ENCODE measurements at places on chromosomes 1 and 21. TPM values are rescaled to one million over a fixed set of nuclear protein-coding genes. Genes with fewer than 3 reads are reported as not detected.

Gene ADAM30
- not detected for total RNA-seq

- no peak for DNase-seq
These were observed 45.7 kb downstream of the ATP2B4 start for GRCh38 chr1:203672346-203672745.

GRCh38 chr21:16838331-16838730, 674.5 kb upstream of the CXADR start:
- DNase-seq, result no peak

DNA sequence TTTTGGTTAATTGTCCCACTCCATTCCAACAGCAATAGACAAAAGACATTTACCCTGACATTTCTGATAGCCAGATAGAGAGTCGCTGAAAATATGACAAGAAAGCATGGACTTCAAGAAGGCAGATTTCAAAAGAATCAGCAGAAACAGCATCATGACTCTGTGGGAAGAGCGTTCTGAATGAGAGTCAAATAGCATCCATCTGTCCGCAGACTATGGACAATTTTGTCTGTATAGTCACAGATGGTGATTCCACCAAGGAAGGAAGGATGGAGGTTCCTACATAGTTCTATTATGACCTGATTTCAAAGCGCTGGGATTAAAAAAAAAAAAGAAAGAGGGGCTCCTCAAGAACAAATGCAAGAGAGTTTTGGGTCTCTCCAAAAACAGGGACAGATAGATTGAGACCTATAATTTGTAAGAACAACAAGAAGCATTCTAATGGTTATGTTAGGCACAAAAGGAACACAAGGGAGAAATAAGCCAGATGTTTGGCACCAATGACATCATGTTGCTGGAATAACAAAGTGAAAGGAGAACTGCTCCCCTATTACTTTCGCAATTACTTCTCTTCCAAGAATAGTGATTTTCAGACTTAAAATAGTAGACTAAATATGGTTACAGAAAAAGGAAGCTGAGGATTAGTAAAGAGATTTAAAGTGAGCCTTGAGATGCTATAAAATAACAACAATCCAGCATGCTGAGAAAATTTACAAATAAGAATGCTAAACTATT, 28.5 kb downstream of the NIBAN1 start:
- DNase-seq, result no peak

DNA sequence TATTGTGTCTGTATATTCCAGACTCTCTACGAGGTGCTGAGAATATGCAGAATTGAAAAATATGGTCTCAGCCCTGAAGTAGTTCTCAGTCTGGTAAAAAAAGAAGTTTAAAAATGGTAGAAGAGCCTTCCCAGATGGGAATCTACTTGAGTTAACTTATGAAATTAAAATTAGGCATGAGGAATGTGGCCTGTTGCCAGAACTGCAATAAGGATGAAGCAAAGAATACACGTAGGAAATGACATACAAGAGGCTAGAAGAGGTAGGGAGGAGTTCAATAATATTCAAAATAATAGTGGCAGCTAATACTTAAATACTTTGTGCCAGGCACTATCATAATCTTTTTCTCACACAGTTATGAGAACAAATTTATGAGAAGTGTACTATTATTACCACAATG, 6.3 kb downstream of the ASPM start:
- DNase-seq, result no peak

Gene NFIA
- 183 TPM for total RNA-seq

DNA sequence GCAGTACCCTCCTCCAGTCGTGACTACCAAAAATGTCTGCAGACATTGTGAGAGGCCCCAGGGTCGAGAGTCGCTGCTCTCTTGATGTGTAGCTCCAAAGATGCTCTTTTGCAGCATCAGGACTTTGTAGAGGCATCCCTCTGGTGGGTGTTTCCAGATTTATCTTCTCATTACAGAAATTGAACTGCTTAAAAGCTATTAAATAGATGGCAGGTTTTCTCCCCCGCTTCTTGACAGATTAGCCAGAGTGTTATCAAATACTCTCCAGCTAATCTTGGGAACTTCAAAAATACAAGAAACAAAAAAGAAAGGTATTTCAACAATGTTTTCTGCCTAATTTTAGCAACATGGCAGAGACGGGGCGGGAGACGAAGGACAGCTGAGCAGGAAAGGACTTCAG, 265.2 kb downstream of the KIF26B start:
- no peak for DNase-seq

GRCh38 chr1:75203415-75204277, 69.5 kb downstream of the LHX8 start:
- no peak for DNase-seq

Gene OR6K2
- not detected for total RNA-seq

DNA sequence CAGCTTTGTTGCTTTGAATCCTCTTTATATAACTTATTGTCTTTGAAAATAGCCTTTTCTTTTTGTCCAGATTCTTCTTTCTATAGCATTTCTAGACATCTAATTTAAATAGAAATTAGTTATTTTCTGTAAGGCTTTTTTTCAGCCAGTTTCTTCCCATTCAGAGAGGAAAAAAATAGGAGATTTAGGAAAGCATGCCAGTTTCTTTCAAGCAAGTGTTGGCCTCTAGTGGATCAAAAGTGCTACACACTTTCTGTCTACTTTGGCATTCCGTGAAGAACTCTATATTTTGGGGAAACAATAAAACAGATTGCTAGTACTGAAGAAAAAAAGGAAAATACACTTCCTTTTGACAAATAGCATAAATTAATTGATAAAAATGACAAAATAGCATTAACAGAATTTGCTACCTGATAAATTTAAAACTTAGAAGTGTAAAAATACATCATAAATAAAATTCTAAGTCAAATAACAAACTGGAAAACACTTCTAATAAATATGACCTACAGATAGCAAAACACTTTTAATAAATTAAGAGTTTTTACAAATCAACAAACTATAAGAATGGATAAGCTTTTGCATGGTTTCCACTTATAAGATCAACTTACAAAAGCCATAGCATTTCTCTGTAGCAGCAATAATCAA, 13.1 kb upstream of the EXO1 start:
- no peak for DNase-seq

Data from posterior vena cava (tissue), 2 donors.